Karpas-422 (cell line): ENCODE measurements at places on chromosomes 6 and 20. TPM values are rescaled to one million over a fixed set of nuclear protein-coding genes. Genes with fewer than 3 reads are reported as not detected.

SNX9 gene
- not detected in 2 replicates for total RNA-seq

PROCR gene
- not detected in 2 replicates for total RNA-seq

PNPLA1 gene
- total RNA-seq: not detected in 2 replicates

NR2E1 gene
- not detected in 2 replicates for total RNA-seq

EMILIN3 gene
- not detected in 2 replicates for total RNA-seq

CHMP4B gene
- total RNA-seq: 33.8 and 45.5 TPM in 2 replicates

MPIG6B gene
- total RNA-seq: not detected in 2 replicates

CST2 gene
- total RNA-seq: not detected in 2 replicates

CENPW gene
- 13.6 and 14.3 TPM in 2 replicates for total RNA-seq

TNFRSF6B gene
- total RNA-seq: 2.5 and 4.6 TPM in 2 replicates

SOX18 gene
- not detected in 2 replicates for total RNA-seq

CTSZ gene
- 111 and 215 TPM in 2 replicates for total RNA-seq

PPP1R3G gene
- total RNA-seq: not detected in 2 replicates

SPATA25 gene
- 4.7 TPM in 1 of 2 replicates, not detected in the other for total RNA-seq
